PC-3 (cell line): ENCODE measurements at places on chromosomes 12 and 14.
A peak's percentile ranks its signal among the peaks of the same experiment; 100 is the strongest.

DNA sequence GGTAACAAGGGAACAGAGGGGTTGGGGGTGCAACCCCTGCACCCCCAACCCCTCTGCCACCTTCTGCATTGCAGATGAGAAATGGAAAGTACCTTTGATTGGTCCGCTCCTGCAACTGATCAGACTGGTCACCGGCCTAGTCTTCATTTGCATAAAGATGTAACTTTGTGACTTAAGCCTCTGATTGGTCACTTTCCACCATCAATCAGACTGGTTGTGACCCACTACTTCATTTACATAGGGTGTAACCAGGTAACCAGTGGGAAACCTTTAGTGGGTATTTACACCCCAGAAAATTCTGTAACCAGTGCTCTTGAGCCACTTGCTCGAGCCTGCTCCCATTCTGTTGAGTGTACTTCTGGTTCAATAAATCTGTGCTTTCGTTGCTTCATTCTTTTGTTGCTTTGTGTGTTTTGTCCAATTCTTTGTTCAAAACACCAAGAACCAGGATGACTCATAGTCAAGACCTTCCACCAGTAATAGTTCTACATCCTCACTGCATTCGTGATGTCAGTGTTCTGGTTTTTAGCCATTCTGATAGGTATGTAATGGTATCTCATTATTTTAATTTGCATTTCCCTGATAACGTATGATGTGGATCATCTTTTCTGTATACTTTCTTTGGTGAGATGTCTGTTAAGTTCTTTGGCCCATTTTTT is 30.8 kb downstream of the LEMD3 start:
- no peak overlapping the region for H3K27ac ChIP-seq
- H3K36me3 ChIP-seq: no peaks in the 10 kb centered on the region; the same call in 1 of the 2 replicates
- H3K4me1 ChIP-seq: no peaks in the 10 kb centered on the region
- no peak for DNase-seq
- no peaks in the 10 kb centered on the region for H3K27me3 ChIP-seq
- no peak overlapping the region for H3K4me3 ChIP-seq

DNA sequence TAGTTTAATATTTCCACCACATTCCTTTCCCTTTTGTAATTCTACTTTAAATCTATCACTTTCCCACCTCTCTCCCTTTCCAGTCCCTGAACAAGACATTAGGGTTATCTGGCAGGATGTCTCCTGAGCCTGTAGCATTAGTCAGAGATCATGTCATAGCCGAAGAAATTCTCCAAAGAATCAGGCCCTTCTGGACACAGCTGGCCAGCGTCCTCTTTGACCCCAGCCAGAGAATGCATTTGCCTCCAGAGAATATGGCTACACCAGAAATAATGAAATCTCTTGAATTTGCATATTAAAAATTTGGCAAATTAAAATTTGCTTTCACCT is 56.7 kb downstream of the NTF3 start:
- H3K27me3 ChIP-seq: peaks cover 10% of the 10 kb centered on the region; the same call in 1 of the 2 replicates
- no peak for DNase-seq
- no peak overlapping the region for H3K4me3 ChIP-seq
- H3K4me1 ChIP-seq: no peaks in the 10 kb centered on the region
- no peaks in the 10 kb centered on the region for H3K36me3 ChIP-seq

DNA sequence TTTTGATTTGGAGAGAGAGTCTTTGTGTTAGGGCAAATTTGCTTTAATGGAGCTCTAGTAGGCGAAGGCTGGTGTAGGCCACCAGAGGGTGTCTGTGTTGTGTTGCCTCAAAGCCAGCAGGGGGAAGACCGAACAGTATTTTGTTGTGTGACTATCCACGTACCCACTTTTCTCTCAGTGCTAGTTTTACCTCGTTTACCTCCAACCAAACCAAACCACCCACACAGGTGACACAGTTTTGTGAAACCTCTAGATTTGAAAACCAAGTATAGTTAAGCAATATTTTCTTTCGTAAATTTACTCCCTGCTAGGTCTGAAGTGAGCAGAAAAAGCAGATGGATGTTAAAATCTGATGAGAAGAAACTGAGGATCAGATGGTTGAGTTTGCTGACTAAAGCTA is 36.3 kb upstream of the NPFF start:
- H3K4me1 ChIP-seq: peaks cover 7% of the 10 kb centered on the region
- H3K27me3 ChIP-seq: no peaks in the 10 kb centered on the region
- H3K4me3 ChIP-seq: no peak overlapping the region
- H3K27ac ChIP-seq: no peak overlapping the region
- DNase-seq: peak; percentile 69

DNA sequence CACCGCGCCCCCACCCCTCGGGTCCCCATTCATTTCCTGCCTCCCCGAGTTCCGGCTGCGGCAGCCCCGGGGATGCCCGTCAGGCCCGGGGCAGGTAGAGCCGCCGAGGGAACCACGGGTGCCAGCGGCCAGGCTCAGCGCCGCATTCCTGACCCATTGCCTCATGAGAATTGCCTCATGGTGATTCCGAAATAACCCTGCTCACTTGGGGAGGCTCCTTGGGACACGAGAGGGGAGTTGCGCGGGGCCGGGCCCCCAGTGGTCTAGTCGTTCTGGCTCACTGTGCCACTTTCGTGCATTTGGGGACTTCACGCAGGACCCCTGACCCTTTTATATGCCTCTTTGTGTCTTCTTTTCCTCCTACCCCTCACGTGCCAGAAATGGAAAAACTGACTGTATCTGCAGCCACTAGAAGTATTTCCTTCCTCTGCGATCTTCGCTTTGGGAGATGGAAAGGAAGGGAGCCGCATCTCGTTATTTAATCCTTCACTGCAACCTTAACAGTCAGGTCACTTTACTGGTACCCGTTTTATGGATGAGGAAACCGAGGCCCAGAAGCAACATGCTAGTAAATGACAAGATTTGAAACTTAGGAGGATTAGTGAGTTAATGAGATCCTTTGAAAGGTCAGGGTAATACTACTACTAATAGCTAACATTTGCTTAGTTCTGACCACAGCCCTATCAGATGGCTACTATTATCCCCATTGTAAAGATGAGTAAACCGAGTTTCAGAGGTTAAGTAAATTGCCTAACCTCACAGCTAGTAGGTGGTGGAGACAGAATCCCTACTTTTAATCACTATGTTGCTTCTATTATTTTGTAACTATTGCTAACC is 768 bp downstream of the PTPN11 start:
- peaks cover 11% of the 10 kb centered on the region; the same call in 1 of the 2 replicates for H3K36me3 ChIP-seq
- DNase-seq: peak; percentile 79
- peak overlapping the region; percentile 100 for H3K4me3 ChIP-seq
- no peaks in the 10 kb centered on the region for H3K27me3 ChIP-seq

- H3K36me3 ChIP-seq: no peaks in the 10 kb centered on the region
- H3K27ac ChIP-seq: peak overlapping the region; percentile 64
- DNase-seq: no peak
- H3K4me3 ChIP-seq: no peak overlapping the region
Measured at GRCh38 chr12:15688838-15689625, 100.2 kb downstream of the EPS8 start.

- no peak overlapping the region for H3K27ac ChIP-seq
- no peaks in the 10 kb centered on the region for H3K4me1 ChIP-seq
- H3K27me3 ChIP-seq: no peaks in the 10 kb centered on the region
- no peak overlapping the region for H3K4me3 ChIP-seq
- DNase-seq: no peak
- H3K36me3 ChIP-seq: no peaks in the 10 kb centered on the region
Measured at GRCh38 chr14:72591391-72591790, 302.5 kb downstream of the DPF3 start.

GRCh38 chr14:26594148-26594547 is 3.7 kb downstream of the NOVA1 start:
- peaks cover 40% of the 10 kb centered on the region for H3K27me3 ChIP-seq
- no peaks in the 10 kb centered on the region for H3K36me3 ChIP-seq
- no peak overlapping the region for H3K27ac ChIP-seq
- H3K4me3 ChIP-seq: no peak overlapping the region
- H3K4me1 ChIP-seq: no peaks in the 10 kb centered on the region

DNA sequence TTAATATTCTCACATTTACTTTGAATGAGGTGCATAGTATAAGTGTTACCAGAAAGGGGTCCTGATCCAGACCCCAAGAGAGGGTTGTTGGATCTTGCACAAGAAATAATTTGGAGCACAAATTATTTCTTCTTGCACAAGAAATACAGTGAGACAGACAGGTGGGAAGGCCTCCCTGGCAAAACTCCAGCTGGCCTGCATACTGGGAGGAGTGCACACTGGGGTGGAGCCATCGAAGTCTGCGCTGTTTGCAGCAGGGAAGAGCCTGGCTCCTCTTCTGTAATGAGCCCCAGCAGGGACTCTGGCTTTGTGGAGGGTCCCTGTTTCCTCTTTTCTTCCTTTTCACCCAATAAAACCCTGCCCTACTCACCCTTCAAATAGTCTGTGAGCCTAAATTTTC is 141.6 kb downstream of the GLT1D1 start:
- H3K27ac ChIP-seq: no peak overlapping the region
- no peaks in the 10 kb centered on the region for H3K36me3 ChIP-seq
- H3K27me3 ChIP-seq: 0 out of 2 replicates have a peak, but pooled peaks cover 6% of the 10 kb centered on the region
- no peak overlapping the region for H3K4me3 ChIP-seq
- no peak for DNase-seq

DNA sequence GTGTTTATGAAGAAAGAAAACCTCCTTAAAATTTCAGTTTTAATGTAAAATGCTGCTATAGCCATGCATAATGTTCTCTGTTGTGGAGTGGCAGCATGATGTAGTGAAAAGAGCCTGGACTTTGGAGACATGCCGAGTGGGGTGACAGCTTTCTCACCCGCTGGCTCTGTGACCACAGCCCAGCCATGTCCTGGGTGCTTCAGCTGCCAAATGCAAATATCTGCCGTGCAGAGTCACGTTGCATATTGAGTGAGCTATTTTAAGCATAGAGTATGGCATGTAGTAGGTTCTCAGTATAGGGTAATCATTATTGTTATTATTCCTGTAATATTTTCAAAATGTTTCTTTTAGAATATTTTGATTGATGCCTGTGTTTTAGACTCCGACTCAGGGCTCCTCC is 15.5 kb upstream of the TCTN2 start:
- H3K4me1 ChIP-seq: peaks cover 11% of the 10 kb centered on the region
- H3K27me3 ChIP-seq: no peaks in the 10 kb centered on the region
- H3K4me3 ChIP-seq: no peak overlapping the region
- H3K36me3 ChIP-seq: peaks cover 24% of the 10 kb centered on the region
- no peak overlapping the region for H3K27ac ChIP-seq

- peaks cover 5% of the 10 kb centered on the region; the same call in 1 of the 2 replicates for H3K4me1 ChIP-seq
- H3K36me3 ChIP-seq: no peaks in the 10 kb centered on the region
- no peaks in the 10 kb centered on the region for H3K27me3 ChIP-seq
- peak; percentile 68 for DNase-seq
Measured at GRCh38 chr14:90103808-90104207, 42.0 kb downstream of the KCNK13 start.
